ENCODE measurements at places on chromosomes 2 and 18.

DNA sequence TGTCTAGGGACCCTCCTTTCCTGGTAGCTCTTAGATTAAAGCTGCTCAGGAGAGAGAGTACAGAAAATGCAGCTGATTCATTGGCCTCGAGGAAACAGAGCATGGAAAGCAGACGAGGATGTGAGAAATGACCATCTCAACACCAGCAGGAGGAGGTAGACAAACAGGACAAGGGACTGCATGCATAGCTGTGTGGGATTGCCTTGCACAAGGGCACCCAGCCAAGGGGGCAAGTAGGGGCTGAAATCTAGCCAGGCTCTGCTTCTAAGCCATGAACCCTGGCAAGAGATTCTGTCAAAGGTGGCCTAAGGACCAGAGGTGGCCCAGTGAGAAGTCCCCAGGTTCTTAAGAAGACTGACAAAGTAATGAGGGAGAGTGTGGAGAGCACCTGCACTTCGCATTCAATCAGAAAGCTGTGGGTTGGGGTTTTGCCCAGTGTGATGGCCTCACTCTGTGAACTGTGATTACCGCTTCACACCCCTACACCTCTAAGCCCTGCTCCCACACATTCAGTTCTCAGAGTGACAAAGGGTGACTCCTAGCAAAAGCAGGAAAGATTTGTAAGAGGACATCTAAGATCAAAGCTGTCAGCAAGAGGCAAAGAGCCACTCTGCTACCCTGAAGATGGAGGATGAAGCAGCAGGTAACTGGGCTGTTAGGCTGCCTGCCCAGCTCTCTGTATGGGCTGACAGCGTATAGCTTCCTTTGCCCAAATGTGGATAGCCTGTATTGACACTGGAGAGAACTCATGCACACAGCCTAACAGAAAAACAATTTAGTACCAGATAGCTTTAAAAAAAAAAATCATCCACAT is 151.3 kb upstream of the PELI1 start:
- no peak for DNase-seq

DNA sequence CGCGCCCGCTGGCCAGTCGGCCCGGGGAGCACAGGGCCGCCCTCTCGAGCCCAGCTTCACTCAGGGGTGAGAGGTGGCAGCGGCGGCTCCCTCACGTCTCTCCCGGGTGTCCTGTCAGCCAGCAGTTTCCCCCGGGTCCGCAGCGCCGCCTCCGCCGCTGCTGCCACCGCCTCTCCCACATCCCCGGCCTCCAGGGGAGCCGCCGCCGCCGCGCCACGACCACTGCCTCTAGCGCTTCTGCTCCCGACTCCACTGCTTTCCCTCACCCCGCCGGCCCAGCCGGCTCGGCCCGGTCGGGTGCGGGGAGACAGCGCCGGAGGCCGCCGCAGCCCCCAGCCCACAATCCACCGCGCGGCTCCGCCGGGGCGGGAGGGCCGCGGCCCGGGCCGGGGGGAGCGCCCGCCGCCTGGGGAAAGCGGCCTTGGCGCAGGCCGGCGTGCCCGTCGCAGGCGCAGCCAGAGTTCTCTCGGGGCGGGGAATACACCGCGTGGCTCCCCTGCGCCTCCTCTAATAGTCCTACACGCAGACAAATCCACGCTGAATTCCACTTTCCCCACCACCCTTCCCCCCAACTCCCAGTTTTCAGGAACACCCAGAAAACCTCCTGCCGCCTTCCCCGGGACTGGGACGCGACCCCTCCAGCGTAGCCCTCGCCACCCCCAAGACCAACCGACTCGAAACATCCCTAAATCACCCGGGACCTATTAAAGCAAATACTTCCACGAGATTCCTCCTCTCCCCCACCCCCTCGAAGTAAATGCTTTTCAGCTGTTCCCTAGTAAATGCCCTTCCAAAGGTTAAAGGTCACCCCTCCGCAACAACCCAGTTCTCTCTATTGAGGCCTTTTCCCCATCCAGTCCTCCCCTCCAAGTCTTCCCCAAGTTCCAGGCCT is at the start of gene VPS54:
Gene VPS54 (minus strand): TSS at position 346 of the 892 bp plus-strand sequence. CDS start 35,429 bp downstream, outside the sequence.
- peak; percentile 38 for DNase-seq

DNA sequence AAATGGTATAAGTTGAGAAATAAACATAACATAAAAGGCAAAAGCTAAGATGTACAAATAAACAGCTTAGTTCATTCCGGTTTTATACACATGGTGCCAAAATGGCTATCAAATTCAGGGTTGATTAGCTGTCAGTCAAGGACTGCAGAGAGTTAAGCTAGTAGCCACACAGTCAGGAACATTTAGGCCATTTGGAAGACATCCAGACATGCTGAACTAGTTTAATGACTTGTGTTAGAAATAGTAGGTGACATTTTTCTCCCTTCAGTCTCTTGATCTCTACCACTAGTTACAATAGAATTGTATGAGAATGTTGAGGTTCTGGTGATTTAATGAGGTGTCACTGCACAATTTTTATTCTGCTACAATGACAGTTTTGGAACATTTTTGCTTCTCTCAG is 394.4 kb upstream of the SPHKAP start:
- DNase-seq: no peak

DNA sequence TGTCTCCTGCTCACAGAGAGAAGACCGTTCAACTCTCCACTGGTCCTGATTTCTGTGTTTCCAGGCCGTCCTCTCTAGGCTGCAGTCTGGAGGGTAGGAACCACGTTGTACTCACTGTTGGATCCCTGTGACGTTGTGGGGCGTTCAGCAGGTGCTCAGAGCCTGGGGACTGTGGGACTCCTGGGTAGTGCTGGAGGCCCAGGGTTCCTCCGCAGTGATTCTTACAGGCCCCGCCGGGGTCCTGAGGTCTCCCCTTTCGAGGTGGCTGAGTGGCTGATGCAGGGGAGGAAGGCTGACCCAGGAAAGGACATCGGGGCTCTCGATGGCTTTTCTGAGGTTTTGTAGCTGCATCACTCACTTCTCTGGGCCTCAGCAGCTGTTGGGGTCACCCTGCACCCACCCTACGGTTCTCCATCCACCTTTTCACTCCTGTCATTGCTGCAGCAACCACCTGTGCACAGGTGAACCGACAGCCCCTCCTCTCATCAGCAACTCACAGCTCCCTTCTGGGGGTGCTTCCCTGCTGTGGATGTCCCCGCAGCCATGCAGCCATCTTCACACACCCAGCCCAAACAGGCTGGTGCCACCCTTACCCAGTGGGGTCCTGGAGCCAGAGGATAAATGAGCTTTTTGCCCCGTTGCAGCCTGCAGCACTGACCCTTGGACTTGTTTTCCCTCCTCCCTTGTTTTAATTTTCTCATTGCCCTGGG is 169.6 kb upstream of the HDAC4 start:
- DNase-seq: no peak

DNA sequence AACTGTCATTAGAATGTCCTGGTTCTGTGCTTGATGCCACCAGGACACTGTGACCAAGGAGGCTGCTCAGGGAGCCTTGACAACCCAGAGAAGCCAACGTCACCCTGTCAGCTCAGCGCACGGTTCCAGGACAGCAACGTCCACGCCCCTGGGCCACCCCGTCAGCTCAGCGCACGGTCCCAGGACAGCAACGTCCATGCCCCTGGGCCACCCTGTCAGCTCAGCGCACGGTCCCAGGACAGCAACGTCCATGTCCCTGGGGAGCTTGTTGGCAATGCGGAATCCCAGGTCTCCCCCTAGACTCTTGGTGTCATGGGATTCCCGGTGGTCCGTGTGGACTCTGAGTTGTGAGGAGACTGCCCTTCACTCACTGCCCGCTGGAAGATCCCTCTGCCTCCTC is 51.0 kb upstream of the GALR1 start:
- no peak for DNase-seq

DNA sequence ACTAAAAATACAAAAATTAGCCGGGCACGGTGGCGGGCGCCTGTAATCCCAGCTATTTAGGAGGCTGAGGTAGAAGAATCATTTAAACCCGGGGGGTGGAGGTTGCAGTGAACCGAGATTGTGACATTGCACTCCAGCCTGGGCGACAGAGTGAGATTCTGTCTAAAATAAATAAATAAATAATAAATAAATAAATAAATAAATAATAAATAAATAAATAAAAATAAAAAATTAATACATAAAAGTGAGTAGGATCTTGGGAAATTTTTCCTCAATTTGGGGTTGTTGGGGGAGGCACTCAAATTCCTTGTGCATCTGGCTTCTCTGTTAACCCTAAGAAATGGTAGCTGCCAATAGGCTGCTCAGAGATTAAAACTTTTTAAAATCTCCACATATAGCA is 20.3 kb upstream of the FOXI3 start:
- no peak for DNase-seq

DNA sequence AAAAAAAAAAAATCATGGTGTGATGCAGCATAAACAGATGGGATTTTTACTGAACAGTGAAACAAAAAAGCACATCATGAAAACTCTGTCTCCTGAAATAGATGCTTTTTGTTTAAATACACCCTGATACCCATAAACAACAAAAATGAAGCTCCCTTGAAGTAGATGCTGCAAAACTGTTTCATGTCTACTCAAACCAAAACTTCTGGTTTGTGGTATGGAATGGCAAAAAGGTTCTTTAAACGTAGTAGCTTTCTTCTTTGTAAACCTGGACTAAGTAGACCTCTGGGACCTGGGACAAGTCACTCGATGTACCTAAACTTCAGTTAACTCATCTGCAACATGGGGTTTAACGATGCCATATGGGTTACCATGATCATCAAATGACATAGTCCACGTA is 64.4 kb upstream of the RAPH1 start:
- DNase-seq: no peak

GRCh38 chr2:163641986-163642385 is 93.8 kb downstream of the FIGN start:
- no peak for DNase-seq

- no peak for DNase-seq
Measured at GRCh38 chr2:132620115-132620514, 49.9 kb downstream of the LYPD1 start.

DNA sequence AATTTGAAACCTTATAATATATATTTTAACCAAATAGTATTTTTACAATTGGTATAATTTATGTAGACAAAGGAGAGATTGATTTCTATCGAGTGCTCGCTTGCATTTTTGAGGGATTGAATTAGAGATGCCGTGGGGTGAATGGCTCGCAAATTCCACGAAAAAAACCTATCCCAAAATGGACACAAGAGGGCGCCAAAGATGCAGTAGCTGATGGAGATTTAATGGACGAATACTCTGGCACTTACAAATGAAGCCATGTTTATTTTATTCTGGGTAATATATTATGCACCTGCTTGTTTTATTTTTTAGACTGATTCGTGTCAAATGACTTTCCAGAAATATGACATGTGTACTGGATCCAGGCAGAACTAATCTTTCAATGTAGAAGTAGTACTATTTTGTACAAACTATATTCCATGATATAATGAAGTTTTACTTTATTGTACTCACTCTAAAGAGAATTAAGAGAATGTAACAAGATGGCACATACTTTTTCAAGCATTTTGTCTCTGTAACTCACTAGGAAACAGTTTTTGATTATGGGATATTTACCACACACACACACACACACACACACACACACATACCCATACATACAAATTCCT is 505.4 kb downstream of the PLCL1 start:
- peak; percentile 46 for DNase-seq

GRCh38 chr2:170856066-170856465 is 39.4 kb downstream of the GAD1 start:
- DNase-seq: no peak

DNA sequence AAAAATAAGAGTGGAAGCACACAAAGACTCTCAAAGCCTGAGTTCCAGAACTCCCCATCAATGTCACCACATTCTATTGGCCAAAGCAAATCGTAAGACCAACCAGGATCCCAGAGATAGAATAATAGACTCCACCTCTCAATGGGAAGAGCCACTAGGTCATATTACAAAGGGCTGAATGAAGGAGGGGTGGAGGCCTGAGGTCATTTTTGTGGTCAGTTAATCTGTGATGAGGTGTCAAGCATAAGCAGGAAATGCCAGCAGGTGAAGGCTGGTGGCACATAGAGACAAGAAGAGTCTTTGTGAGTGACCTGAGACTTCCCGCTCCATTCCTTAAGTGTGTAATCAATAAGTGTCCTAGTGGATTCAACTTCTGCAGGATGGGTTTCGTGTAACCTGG is 144.3 kb downstream of the TFCP2L1 start:
- no peak for DNase-seq

- no peak for DNase-seq
Measured at GRCh38 chr18:30582078-30582477, 460.5 kb downstream of the DSC3 start.
